ENCODE measurements at places on chromosomes 3 and 15.
A peak's percentile ranks its signal among the peaks of the same experiment; 100 is the strongest.

DNA sequence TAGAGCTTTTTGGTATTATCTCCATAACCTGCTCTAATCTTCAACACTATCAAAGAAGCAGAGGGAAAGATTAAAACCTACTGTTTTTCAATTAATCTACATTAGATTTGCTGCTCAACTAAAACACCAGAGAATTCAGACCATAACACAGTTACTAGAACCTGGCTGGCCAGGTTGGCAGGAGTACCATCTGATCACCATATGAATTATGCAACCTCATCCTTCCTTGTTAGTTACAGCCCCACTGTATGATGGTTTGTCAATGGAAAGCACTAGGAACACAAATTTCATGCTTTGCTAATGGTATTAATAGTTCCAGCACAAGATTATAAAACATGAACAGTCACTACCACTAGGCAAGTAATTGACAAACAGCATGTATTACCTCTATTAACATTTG lies 5.8 kb downstream of the NPHP3 start:
- DNase-seq, result no peak

DNA sequence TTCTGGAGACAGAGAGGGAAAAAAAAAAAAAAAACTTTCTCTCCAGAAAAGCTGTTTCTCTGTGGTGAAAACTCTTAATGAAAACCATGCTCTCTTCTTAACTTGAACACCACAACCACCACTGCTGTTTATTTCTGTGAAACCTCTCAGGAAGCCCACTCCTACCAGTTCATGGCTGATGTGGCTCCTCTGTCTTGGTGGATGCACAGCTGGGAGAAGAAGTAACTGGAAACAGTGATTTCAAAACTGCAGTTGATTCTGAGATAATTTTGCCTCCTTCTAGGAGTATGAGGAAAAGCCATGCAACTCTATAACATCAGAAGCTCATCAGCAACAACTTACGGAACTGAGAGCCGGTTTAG lies 40.2 kb upstream of the PYGO1 start:
- no peak for DNase-seq

DNA sequence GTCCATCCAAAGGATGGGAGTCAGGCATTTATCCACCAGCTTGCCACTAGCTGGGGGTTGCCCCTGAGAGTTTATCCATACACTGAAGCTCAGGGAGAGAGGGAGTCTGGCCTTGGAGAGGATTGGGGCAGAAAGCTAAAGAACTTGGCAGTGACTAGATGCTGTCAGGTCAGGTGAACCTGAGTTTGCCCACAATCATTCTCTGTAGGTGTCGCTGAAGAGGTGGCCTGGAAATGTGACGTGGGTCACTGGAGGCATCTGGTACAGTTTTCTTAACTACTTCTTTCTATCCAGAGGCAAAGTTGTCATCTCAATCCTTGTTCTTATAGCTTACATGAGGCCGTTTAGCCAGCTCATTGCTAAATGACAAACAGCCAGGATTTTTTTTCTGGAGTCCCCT lies 298.0 kb upstream of the CTNNB1 start:
- no peak for DNase-seq

DNA sequence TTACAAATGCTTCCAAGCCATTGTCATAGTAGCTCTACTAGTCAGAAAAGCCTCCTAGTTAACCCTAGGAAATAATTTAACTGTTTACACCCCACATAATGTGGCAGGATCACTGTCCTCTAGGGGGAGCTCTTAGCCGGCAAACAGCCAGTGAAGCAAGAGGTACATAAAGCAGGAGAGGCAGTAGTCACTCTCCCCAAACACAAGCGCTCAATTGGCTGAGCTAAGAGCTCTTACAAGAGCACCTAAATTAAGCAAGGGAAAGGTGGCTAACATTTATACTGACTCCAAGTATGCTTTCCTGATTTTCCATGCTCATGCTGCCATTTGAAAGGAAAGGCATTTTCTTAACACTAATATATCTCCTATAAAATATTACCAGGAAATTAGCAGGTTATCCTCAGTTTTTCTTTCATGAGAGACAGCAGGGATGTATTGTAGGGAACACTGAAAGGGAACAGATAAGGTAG lies 37.6 kb downstream of the NCEH1 start:
- no peak for DNase-seq

DNA sequence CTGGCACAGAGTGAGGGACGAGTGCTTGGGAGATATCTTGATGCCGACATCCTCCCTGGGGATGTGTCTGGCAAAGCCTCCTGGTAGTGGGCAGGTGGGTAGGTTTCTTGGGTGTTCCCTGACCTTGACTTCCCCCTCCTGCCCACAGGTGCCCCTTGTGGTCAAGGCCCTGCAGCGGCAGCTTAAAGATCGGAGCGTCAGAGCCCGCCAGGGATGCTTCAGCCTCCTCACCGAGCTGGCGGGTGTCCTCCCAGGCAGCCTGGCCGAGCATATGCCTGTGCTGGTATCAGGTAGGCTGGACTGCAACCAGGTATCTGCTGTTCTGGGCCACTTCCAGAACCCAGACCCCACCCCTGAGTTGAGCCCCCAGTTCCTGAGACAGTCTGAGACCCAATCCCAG lies 19.2 kb downstream of the CAND2 start:
- DNase-seq, result no peak

DNA sequence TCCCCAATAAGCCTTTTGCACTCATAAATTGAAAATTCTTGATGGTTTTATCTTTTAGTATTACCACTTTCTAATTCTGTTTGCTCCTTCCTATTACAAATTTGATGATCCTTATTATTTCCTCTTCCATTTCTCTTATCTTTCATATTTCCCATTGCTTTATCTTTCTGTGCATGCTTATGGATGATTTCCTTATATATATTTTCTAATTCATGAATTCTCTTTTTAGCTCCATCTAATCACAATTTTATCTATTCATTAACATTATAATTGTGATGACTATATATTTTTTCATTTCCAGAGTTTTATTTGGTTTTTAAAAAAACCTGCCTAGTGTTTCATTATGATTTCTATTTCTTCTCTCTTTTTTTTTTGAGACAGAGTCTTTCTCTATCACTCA lies 17.9 kb downstream of the FOXL2NB start:
- DNase-seq, result no peak

DNA sequence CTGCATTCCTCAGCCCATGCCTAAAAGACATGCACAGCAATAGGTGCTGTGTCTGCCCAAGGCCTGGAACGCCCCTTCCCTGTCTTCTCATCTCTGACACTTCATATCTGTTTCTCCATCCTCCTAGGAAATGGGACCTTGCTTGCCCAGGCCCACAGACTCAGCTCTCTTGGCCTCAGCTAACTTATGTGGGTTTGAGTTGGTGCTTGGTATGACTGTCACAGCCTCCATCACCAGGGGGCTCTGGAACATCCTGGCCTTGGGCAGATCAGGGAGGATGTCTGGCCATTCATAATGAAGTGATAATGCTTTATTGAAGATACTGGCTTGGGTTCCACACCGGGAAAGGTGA lies 156.7 kb upstream of the SMAD3 start:
- no peak for DNase-seq

GRCh38 chr15:73952171-73952912 lies 26.1 kb downstream of the LOXL1 start:
- no peak for DNase-seq

GRCh38 chr3:49017971-49018706 lies at the start of gene DALRD3:
DALRD3 (minus strand) TSS chr3:49018580; CDS start chr3:49018564, 16 bp downstream.
- DNase-seq, result no peak

GRCh38 chr15:41585127-41586047 lies 26.4 kb downstream of the TYRO3 start:
- DNase-seq, result peak; percentile 22

GRCh38 chr3:27521179-27521871 lies 37.1 kb upstream of the SLC4A7 start:
- DNase-seq, result no peak

DNA sequence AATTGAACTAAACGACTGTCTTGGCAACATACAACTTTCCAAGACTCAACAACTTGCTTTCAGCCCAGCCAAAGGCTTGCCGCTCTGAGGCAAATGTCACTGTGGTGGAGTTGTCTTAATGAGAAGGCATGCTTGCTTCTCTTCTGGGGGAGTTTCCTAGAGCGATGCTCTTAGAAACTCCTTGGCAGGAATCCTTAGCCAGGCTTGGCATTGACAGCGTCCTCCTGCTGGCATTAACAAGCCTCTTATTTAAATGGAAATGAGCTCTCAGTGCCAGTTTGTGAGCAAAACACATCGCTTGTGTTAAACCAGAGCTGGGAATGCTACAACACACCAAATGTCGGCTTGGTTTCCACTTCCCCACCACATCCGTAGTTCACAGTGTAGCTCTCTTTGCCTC lies 265.5 kb upstream of the TPRG1 start:
- DNase-seq, result no peak

GRCh38 chr3:194310060-194310835 lies 40.9 kb downstream of the CPN2 start:
- no peak for DNase-seq

GRCh38 chr3:135412475-135412874 lies 553.1 kb upstream of the PPP2R3A start:
- DNase-seq, result no peak

DNA sequence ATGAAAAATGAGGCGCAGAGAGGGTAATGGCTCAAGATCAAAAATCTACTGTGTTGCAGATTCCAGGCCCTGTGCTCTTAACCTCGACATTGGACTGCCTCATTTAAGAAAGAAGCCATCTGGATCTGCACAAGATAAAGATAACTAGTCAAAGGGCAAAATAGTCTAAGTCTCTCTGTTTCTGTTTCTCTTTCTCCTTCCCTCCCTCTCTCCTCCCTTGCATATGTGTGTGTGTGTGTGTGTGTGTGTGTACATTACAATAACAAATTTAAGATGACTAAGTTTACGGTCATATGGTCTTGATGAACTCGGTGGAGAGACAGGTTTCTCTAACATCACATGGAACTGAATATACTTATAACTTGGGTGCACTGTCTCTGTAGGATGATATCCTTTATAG lies 69.2 kb downstream of the MEIS2 start:
- no peak for DNase-seq

- DNase-seq, result no peak
These were observed 10.5 kb downstream of the ACOX2 start for GRCh38 chr3:58526515-58526957.

DNA sequence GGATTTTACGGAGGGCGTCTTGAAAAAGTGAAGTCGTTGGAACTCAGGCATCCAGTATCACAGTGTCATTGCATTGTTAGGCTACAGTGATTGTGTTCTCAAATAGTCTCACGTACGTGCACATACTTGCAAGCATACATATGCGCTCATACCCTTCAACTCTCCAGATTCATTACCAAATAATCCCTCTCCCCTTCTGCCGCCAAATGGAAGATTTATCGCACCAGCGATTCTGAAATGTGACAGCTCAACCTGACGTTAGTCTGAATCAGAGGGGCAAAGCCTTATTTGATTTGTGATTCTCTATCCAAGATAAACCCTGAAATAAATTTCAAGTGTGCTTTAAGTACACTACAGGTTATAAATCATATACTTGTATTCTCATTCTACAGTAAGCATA lies 119.4 kb downstream of the GADL1 start:
- no peak for DNase-seq

GRCh38 chr15:40389824-40390595 lies 7.5 kb downstream of the KNSTRN start:
- DNase-seq, result no peak

GRCh38 chr3:121232309-121233225 lies 313.2 kb downstream of the POLQ start:
- no peak for DNase-seq

DNA sequence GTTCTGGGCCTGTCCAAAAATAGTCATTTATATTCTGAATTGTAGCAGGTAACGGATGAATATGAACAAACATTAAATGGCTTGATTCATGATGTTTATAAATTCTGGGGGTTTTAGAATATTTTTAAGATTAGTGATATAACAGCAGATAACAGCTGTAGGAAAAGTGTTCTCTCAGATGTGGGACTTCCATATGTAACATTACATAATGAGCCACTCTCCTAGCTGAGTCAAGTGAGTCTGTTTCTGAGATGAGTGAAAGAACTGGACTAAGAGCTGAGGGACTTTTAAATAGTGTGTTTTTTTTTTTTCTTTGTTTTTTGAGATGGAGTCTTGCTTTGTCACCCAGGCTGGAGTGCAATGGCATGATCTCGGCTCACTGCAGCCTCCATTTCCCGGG lies 13.9 kb downstream of the YEATS2 start:
- no peak for DNase-seq

GRCh38 chr3:143122608-143123352 lies 3.2 kb downstream of the CHST2 start:
- DNase-seq, result no peak

DNA sequence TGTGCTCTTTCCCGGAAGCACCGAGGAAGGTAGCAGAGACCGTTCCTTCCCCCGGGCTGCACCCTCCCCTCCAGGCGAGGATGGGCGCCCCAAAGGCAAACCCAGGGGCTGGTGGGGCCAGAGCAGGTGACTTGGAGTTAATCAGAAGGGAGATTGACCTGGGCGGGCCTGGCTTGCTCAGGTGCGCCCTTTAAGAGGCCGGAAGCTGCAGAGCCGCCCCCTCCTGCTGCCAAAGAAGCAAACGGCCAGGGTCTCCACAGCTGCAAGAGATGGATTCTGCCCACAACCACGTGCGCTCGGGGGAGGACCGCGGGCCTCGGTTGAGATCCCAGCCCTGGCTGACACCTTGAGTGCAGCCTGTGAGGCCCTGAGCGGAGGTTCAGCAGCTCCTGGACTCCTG lies 218.2 kb upstream of the NAALADL2 start:
- DNase-seq, result no peak

DNA sequence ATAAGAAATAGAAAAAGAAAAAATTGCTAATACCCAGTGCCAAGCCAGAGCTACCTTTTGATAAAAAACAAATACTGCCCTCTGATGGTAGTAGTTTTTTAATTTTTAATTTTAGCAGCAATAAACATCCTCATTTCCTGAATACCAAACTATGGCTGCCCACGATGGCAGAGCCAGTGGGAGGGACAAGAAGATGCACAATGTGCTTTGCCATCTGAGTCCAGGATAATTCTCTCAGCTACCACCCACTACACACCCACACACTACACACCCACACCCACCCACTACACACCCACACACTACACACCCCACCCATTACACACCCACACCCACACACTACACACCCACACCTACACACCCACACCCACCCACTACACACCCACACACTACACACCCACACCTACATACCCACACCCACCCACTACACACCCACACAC lies 17.8 kb downstream of the CEP19 start:
- no peak for DNase-seq

- DNase-seq, result no peak
These were observed 1.2 kb downstream of the MEX3B start for GRCh38 chr15:82044373-82045178.

DNA sequence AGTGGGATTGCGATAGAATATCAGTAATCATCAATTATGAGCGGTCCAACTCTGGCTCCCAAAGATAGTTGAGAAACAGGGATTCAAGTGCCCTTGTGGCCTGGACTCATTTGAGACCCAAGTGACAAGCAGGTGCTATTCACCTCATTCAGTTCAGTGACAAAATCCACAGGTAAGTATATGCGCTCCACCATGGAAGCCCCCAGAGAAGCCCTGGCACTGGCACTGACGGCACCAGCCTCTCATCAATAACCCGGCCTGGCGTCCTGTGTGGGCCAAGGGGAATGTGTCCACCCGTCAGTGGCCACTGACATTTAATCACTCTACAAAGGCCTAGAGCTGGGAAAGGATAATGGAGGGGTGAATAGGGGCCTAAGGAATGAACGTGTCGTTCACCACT lies 117.2 kb downstream of the ADCY5 start:
- DNase-seq, result no peak

- DNase-seq, result no peak
These were observed 66.6 kb upstream of the UMPS start for GRCh38 chr3:124663690-124664089.

GRCh38 chr3:42502429-42503250 lies at the start of gene VIPR1:
VIPR1 (plus strand) TSS chr3:42502643; CDS start chr3:42502736, 93 bp downstream.
- no peak for DNase-seq
